Stimulated activated CD8-positive, alpha-beta memory T cell treated with anti-CD3 and anti-CD28 coated beads, Interleukin-2, amount 100 ng/mL, for 1 hour (primary cell): ENCODE measurements at places on chromosomes 1 and 21.

- DNase-seq = no peak
Observed at GRCh38 chr1:231611111-231611510, 15.5 kb upstream of the DISC1 start.

- DNase-seq = no peak
Observed at GRCh38 chr1:18112611-18113010, 5.0 kb downstream of the IGSF21 start.

- DNase-seq = no peak
Observed at GRCh38 chr1:114353262-114353661, 157.7 kb downstream of the TRIM33 start.

GRCh38 chr1:109627692-109628399, 8.2 kb downstream of the AMPD2 start:
- DNase-seq = no peak

GRCh38 chr1:240732390-240732789, 120.4 kb upstream of the GREM2 start:
- DNase-seq = no peak

- no peak for DNase-seq
Observed at GRCh38 chr1:236920286-236920894, 83.9 kb downstream of the MT1HL1 start.

DNA sequence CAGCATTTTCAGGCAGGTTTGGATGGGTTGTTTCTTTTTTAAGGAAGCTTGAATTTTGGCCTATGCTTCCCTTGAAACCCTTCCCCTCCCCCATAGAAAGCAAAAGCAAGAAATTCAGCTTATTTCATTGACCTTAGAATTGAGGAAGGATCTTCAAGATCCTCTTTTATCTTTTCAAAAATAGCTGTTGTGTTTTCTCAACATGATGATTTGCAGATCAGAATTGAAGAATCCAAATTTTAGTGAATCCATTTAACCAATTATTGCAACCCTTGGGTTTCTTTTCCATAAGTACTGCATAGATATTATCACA, 73.7 kb downstream of the LRRC8C start:
- DNase-seq = no peak

- DNase-seq = no peak
Observed at GRCh38 chr21:42363312-42363711, 3.0 kb downstream of the TFF1 start.

GRCh38 chr1:104825401-104825800, 1075.7 kb downstream of the AMY1C start:
- DNase-seq = no peak

DNA sequence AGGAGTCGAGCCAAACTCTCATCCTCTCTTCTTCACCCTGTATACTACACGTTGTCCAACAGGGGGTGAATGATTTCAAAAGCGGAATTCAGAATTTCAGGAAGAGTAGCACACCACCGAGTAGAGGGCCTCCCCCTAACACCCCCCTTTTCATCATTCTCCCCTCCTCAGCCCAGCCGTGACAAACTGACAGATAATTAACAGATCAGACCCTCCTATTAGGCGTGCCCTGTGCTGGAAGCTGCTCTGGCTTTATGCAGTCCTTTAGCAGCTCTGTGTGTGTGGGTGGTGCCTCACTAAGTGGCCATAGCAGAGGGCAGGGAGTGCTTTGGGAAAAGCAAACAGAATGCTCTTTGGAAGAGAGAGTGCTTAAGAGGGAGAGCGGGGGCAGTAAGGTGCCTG, 44.3 kb downstream of the PEX14 start:
- DNase-seq = no peak
